ENCODE measurements at places on chromosomes 16 and 17.
A peak's percentile ranks its signal among the peaks of the same experiment; 100 is the strongest.

GRCh38 chr16:73046202-73046848 is 1.6 kb downstream of the ZFHX3 start:
- no peak for DNase-seq
- H3K4me1 ChIP-seq, result peaks cover 61% of the 10 kb centered on the region
- peak overlapping the region; percentile 94 for H3K27ac ChIP-seq
- H3K36me3 ChIP-seq, result no peaks in the 10 kb centered on the region
- no peaks in the 10 kb centered on the region for H3K27me3 ChIP-seq

DNA sequence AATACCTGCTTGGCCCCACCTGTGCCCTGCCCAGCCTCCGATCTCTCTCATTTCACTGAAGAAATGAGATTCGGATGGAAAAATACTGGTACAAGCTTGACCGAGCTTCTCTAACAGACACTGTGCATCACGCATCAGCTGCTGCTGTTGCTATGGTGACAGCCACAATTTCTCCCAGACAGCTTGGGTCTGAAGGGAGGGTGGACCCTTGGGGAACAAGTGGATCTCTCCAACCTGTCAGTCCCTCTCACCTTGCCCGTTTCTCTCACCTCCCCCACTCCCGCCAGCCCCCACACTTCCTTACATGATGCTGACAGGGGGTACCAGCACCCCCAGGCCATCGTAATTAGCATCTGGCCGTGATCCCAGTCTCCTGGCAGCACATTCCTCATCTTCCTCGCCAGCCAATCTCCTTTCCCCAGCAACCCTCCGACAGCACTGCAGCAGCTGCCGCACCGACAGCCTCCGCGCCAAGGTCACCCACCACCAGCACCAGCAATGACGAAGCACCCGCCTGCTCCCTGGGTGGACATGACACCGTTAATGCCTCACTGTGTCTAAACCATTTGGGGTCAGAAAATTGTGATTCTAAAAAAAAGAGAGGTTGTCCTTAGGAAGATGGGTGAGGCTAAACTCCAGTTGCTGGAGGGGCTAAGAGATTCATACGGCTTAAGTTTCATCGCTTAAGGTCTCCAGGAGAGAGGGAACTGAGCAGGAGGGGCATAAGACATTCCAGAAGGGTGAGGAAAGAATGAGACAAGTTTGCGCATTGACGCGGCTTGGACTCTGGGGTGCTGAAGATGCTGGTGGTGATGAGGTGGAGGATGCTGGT is 58.6 kb upstream of the TNRC6A start:
- peak overlapping the region; percentile 99 for H3K27ac ChIP-seq
- H3K27me3 ChIP-seq, result no peaks in the 10 kb centered on the region
- no peaks in the 10 kb centered on the region for H3K36me3 ChIP-seq
- H3K4me3 ChIP-seq, result peak overlapping the region; percentile 40

DNA sequence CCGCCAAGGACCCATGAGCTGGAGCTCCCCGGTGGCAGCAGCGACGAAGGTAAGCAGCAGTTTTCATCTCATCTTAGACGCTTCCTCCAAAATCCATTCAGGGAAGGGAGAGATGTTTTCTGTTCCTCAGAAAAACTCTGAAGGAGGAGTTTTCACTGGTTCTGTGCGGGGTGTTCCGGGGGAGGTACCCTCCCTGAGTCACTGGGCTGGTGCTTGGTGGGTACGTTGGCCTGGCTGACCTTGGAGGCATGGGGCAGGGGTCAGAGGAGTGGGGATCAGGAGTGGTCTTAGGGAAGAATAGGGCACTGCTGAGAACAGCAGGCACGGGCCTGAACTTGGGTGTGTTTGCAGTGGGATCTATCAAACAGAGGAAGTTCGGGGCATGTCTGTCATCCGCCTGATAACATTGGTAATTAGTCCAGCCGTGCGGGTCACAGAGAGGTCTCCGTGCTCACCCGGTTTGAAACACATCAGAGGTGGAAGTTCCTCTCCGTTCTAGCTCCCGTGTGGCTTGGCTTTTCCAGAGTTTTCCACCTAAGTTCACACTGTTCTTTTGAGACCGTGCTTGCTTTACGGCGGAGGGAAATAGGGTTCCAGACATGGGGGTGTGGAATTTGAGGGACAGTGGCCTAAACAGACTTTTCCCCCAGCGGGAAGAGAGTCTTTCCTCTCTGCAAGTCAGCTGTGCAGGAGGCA is 59.6 kb upstream of the CIBAR2 start:
- H3K27ac ChIP-seq, result peak overlapping the region; percentile 27
- H3K4me3 ChIP-seq, result peak overlapping the region; percentile 71
- H3K4me1 ChIP-seq, result peaks cover 55% of the 10 kb centered on the region
- no peaks in the 10 kb centered on the region for H3K27me3 ChIP-seq
- DNase-seq, result no peak

DNA sequence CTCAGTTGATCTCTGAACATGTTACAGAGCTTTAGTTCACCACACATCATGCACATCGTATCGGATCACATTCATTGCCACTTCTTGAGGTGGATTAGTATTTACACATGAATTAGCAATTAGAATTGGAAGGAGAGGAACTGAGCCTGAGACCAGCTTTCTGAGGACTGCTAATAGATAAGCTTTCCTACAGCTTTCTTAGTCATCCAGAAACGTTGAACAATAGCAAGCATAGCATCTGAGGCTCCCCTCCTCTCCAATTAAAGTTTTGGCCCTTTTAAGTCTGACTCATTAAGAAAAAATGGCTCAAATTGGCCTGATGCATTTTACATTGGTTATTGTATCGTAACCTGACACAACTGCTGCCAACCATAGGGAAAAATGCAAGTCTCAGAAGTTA is 1130.4 kb downstream of the CDH8 start:
- H3K36me3 ChIP-seq, result no peaks in the 10 kb centered on the region
- no peak for DNase-seq
- no peak overlapping the region for H3K27ac ChIP-seq
- H3K4me1 ChIP-seq, result no peaks in the 10 kb centered on the region
- H3K4me3 ChIP-seq, result no peak overlapping the region
